GM18507 (cell line): ENCODE measurements at places on chromosomes 12 and 14.

DNA sequence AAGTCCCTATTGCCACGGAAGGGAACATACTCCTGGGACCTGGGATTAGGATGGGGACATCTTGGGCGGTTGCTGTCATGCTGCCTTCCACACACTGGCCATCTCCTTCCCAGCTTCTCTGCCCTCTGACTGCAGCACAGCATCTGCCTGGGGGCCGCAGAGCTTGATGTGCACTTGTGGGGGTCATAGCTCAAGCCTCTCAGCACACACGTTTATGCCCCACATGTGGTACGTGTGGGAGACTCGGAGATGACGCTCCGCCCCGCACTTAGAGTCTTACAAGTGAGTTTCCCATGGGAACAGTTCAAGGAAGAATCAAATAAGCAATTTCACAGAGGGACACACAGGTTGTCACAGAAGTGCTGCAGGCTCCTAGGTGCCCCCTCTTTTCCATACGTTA, 8.6 kb downstream of the ACADS start:
- DNase-seq: no peak

- DNase-seq: no peak
These were observed 17.7 kb upstream of the PGF start for GRCh38 chr14:74973003-74973653.

- no peak for DNase-seq
These were observed 27.9 kb downstream of the PRMT8 start for GRCh38 chr12:3518902-3519301.

DNA sequence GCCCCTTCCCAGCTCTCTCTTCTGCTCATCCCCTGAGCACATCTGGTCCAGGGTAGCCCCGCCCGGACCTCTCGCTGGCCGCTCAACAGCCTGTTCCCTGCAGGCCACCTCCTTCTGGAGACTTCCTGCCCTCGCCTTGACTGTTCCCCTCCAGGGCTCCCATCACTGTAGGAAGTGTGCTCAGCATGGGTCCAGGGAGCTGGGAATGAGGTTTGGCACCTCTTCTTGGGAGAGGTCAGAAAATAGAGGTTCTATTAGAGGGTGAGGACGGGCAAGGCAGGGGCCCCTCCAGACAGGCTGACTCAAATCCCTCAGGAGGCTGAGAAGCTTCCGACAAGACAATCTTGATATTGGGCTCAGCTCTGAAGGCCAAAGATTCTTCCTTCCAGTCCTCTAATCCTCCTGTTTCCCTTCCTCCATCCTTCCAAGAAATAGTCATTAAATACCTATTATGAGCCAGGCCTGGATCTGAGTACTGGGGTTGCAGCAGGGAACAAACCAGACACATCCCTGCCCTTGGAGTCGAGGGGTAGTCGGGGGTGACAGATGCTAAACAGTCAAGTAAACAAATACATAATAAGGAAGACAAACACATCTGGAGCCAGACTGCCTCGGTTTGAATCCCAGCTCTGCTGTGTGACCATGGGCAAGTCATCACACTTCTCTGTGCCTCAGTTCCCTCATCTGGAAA, 30.6 kb downstream of the CMKLR1 start:
- DNase-seq: no peak

- no peak for DNase-seq
These were observed 123.2 kb upstream of the SEL1L start for GRCh38 chr14:81656811-81657210.

DNA sequence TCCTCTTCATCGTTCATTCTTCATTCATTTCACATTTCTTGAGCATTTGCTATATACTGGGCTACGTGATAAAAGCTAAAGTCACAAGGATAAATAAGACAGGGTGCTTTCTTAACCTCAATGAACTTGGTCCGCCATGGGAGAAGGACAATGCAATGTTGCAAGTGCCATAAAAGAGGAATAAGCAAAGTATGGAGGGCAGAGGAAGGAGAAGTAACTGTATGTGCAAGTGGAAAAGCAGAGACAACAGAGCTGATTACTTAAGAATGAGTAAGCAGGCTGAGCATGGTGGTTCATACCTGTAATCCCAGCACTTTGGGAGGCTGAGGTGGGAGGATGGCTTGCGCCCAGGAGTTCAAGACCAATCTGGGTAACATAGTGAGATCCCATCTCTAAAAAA, 14.4 kb downstream of the AREL1 start:
- DNase-seq: no peak

GRCh38 chr12:24996102-24996797, 47.3 kb upstream of the BCAT1 start:
- DNase-seq: peak; percentile 23

GRCh38 chr12:52486166-52487105, 6.6 kb downstream of the KRT6A start:
- no peak for DNase-seq

DNA sequence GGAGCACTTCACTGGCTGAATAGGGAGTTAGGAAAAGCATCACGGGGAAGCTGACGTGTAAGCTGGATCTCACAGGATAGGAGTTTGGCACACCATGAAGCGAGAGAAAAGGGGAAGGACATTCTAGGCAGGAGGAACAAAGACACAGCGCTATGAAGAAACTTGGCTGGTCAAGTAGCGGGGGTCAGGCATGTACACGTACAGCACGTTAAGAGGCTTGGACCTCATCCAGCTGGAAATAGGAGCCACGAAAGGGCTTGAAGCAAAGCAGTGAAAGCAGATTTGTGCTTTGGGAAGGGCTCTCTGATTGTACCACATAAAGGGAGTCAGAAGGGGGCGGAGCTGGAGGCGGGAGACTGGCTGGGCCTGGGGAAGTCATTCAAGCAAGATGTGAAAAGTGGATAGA, 19.6 kb upstream of the GALNT8 start:
- DNase-seq: no peak

DNA sequence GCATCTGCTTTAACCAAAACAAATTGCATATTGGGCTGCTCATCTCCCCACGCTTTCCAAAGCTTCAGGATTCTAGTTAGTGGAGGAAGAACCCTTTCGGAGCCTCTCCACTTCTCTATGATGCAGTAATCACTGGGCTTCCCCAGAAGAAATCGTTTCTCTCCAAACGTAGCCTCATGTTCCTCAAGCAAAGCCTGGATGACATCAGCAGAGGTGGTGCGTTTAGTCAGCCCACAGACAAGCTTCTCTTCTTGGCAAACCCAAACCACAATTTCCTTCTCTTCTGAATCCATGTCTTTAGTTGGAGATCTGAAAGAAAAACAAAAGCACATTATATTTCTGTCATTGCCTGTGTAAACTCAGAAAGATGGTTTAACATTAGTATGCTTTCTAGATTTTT, 30.6 kb downstream of the RASSF9 start:
- no peak for DNase-seq

- no peak for DNase-seq
These were observed 11.2 kb upstream of the ARID2 start for GRCh38 chr12:45718306-45718705.

GRCh38 chr12:77042833-77043232, 22.5 kb downstream of the E2F7 start:
- DNase-seq: no peak

DNA sequence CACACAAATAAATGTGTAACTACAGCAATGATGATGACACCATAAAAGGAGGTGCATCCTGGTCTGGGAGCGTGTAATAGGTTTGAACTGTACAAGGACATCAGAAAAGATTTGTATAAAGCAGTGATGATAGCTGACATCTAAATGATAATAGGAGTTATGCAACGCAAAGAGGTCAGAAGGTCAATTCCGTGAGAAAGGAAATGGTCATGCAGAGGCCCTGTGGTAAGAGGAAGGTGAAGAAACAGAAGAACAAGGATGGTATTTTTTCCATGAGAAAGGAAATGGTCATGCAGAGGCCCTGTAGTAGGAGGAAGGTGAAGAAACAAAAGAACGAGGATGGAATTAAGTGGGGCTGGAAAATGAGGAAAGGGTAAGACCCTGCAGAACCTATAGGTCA, 106.7 kb upstream of the TMPO start:
- DNase-seq: no peak

DNA sequence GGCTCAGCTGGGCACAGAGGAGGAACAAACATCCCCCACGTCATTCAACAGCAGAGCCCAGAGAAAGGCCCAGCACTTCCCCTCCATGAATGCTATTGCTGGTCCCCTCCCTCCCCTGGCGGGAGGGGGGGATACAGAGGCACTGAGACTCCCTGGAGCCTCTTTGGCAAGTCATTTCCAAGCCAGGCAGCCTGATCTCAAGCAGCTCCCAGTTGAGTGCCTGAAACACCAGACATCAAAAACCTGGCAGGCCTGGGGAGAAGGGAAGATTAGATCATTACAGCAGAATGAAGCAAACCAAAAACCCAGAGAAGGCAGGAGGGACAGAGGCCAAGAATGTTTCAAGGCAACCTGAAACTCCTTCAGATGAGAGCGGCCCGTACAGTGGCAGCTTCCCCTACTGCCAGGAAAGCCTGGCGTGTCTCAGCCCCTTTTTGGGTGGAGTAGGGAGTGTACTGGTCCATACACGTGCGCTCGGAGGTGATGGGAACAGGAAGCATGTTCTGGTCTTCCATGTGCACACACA, 92.1 kb downstream of the LRRC74A start:
- DNase-seq: no peak

GRCh38 chr12:11716794-11717518, 67.5 kb downstream of the ETV6 start:
- no peak for DNase-seq

GRCh38 chr12:59459966-59460660, 135.7 kb upstream of the SLC16A7 start:
- no peak for DNase-seq

DNA sequence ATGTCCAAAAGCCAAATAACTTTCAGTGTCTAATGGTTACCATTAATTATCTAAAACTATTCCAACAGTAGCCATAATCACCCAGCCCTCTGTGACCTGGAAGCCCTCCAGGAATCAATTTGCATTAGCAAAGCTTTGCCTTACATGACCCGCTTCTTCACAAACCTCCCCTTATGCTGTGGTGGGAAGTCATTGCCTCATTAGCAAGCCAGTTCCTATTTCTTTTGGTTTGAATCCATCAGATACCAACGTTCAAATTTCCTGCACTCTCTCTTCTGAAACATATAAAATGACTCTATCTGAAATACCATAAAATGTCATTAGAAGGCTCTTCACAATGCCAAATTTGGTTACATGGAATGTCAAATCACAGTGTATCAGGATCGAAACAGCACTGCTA, 268.3 kb upstream of the PRKD1 start:
- no peak for DNase-seq
